Naive thymus-derived CD4-positive, alpha-beta T cell (primary cell): ENCODE measurements at places on chromosomes 4 and X. TPM values are rescaled to one million over a fixed set of nuclear protein-coding genes. Genes with fewer than 3 reads are reported as not detected.
A peak's percentile ranks its signal among the peaks of the same experiment; 100 is the strongest.

- no peak for DNase-seq
Observed at GRCh38 chr4:114229706-114230105, 250.3 kb upstream of the ARSJ start.

DNA sequence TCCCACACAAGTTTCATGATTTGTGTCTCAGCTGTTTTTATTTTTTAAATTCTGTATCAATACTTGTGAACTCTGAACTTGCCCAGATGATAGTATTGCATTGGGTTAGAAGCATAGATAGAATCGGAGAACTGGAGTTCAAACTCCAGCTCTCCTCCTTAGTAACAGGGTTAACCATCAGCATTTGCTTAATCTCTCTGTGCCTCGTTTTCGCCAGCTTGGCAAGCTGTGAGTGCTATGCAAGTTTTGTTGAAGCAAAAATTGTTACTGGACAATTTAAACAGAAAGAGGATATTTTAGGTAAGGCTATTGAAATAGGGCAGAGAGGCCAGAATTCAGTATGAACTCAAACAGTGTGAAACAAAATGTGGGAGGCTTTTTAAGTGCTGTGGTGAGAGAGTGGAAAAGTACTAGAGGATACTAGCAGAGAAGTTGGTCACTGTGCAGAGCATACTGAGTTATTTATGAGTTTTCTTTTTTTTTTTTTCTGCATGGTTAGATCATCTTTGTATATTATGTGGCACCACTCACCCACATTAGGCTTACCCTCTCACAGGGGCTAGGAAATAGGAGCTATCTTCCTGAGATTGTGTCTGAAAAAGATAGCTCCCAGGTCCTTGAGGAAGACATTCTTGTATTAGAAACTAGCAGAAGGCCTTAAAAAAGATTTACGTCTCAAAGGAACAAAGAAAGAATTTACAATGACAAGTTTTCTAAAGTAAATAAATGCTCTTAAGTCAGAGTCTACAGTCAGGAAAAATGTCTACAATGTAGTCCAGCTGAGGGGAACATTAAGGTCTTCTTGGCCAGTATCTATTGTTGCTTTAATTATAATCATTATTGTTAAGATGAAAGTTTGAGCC is 1126.6 kb downstream of the FAT4 start:
- DNase-seq, result no peak

GRCh38 chr4:57048590-57049304 is 61.4 kb downstream of the IGFBP7 start:
- no peak for DNase-seq

DNA sequence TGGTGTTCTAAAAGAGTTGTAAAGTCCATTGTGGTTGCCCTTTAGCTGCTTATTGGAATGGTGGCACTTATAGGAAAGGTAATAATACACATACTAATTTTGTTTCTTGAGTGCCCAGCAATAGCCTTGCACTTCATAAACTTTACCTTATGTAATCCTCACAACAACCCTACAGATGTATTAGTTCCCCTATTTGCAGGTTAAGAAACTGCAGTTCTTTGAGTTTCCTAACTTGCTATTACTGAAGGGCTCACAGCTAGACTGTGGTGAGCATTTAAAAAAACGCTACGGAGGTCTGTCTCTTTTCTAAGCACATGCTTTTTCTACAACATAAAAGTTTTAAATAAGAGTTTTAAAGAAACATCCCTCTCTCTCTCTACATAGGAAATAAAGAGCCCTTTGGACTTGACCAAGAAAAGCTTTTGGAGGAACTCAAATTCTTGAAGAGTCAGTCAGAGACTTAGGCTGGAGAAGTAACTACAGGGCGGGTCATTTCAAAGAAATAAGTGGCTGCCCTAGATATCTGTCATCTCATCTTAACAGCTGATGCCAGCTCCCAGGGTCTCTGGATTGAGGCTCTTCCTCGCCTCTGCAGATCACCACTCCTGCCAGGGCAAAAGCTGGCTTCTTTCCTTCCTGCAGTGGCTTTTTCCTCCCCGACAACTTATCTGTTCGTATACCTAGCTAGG is 42.0 kb upstream of the FBXW7 start:
- no peak for DNase-seq

GRCh38 chrX:13759152-13759718 is 24.7 kb downstream of the OFD1 start:
- no peak for DNase-seq

- DNase-seq, result no peak
Observed at GRCh38 chr4:36386691-36387090, 105.3 kb downstream of the DTHD1 start.

DNA sequence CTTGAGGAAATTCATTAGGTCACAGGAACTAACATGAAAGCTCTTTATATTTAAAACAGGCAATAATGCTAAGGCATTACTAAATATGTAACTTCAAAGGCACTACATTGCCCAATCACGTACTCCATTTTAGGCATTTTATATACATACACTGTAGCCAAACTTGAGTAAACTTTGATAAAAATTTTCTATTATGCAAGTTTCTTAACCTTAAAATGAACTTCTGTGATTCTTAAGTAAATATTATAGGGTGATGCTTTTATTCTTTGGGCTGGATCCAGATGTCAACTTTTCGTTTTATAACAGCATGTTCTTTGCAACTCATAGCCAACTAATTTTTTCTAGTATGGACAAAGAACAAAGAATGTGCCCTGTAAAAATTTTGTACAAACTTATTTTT is 28.3 kb upstream of the MAP9 start:
- DNase-seq, result no peak

GRCh38 chr4:6467600-6467999 is 4.8 kb downstream of the PPP2R2C start:
- DNase-seq, result no peak

DNA sequence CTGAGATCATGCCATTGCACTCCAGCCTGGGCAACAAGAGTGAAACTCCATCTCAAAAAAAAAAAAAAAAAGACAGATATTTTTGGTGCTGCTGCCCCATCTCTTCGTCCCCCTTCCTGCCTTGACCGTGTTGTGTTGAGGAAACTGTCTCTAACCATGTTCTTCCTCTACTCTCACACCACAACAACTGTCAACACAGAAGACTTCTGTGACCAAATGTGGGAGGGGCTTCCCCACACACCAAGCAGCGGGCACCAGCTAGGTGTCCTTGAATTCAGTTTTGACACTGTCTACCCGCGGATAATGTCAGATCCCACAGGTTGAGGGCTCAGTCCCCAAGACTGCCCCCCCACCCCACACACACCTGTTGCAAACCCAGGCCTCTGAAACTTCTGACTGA is 104.7 kb upstream of the BCOR start:
- no peak for DNase-seq

DNA sequence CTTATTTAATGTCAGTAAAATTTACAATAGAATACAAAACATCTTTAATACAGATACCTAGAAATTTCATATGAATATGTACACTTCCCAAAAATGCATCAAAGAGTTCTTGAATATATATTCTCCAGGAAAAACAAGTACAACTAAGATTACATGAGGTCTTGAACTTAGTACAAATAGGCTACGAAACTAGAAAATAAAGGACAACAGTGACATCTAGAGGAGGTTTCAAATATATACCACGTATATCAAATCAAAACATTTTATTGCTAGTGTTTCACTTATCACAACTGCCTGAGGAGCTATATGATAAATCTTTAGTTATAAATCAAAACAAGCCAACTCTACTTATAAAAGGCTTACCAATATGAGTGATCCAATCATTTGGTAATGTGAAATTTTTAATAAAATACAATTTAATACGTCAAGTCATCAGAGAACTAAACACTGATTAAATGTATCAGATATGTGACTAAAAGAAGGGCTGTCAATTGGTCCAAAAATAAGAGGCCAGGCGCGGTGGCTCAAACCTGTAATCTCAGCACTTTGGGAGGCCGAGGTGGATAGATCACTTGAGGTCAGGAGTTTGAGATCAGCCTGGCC is 36.6 kb downstream of the ANAPC10 start:
- DNase-seq, result no peak

- no peak for DNase-seq
Observed at GRCh38 chr4:139934057-139934707, 219.8 kb downstream of the MAML3 start.

DNA sequence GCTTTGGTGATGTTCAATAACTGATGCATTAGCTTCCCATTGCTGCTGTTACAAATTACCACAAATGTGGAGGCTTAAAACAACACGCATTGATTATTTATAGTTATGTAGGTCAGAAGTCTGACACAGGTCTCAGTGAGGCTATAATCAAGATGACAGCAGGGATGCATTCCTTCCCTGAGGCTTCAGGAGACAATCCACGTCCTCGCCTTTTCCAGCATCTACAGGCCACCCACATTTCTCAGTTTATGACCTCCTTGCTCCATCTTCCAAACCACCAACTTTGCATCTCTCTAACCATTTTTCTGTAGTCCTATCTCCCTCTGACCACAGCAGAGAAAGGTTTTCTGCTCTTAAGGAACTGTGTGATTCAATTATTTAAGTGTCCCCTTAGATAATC is 92.5 kb downstream of the GASK1B start:
- no peak for DNase-seq

DNA sequence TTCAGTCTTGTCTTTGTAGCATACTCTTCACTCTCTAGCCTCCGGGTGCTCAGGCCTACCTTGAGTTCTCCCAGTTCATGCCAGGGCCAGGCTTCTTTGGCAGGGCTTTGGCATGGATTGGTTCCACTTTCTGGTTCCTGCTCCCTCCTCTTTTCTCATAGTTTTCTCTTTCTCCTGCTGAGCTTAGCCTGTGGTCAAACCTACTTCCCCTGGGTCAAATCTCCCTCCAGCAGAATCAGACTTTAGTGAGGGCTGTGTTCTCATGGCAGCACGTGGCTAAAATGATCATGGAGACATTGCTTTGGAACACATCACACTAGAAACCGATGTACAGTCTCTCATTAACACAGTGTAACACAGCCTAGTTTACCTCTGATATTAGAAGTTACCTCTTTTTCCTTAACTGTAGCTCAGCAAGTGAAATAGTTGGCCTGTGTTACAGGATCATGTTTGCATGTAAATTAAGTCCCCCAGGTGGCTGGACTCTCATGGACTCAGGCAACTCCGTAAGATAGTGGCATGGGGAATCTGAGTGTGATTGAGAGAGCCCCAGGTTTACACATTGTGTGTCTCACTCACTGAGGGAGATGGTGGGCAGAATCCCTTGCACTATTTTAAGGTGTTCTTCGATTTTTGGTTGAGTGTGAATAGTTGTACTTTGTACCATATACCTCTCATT is 13.3 kb downstream of the RAB9A start:
- DNase-seq, result no peak

DNA sequence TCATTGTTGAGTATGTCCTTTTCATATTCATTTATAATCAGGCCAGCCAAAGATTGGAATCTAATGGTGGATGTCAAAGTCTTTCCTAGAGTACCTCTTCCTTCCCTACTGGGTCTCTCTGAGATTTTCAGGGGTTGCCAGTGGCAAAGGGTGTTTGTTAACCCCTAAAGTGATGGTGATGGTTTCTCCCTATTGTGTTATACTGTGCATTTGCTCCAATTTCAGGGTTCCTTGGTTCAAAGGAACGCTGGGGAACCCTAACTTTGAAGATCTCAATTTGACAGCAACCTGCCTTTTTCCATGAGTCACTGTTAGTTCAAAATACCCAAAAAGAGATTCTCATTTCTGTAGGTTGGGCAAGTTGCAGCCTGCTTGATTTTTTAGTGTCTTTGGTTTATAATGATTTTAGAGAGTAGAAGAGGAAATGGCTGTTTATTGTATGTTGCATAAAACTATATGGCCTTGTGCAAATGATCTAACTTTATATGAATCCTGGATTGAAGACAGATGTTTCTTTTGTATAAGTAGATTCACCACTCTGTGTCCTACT is 23.0 kb downstream of the GAB1 start:
- DNase-seq, result no peak

GRCh38 chr4:89545315-89545714 is 237.7 kb upstream of the GPRIN3 start:
- DNase-seq, result no peak

DNA sequence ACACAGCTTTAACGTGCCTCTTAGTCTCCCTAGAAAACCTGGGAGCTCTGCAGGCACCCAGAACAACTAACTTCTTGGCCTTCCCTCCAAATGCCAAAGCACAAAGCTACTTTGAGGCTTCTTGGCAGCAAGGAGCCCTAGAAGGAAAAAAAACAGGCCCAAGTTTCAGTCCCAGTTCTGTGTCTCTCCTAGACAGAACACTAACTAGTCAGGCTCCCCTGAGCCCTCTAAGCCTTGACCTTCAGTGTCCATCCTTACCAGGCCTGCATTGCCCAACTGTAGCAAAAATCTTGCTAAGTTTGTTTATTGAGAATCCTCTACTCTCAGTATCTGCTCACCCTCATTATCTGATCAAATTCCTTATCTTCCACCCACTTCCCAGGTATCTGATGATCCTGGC is 79.2 kb downstream of the PAPSS1 start:
- no peak for DNase-seq

- no peak for DNase-seq
Observed at GRCh38 chr4:110916505-110916904, 293.6 kb upstream of the PITX2 start.

GRCh38 chrX:24023972-24024669 is 2.9 kb downstream of the KLHL15 start:
- DNase-seq, result peak; percentile 9

DNA sequence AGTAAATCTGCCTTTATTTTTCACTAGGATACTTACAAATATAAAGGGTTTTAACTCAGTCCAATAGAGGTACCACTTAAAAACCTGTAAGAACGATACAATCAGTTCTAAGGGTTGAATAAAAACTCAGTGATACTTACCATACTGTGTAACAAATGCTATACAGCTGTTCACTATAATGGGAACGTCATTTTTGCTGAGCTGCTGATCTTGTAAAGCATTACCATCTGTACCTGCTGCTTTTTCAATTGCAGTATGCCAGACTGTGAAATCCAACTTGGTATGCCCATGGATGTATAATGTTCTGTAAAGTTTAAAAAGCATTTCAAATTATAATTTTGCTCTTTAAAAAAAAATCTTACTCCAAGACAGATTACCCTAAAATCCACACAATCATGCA is 111.2 kb downstream of the ARAP2 start:
- no peak for DNase-seq

DNA sequence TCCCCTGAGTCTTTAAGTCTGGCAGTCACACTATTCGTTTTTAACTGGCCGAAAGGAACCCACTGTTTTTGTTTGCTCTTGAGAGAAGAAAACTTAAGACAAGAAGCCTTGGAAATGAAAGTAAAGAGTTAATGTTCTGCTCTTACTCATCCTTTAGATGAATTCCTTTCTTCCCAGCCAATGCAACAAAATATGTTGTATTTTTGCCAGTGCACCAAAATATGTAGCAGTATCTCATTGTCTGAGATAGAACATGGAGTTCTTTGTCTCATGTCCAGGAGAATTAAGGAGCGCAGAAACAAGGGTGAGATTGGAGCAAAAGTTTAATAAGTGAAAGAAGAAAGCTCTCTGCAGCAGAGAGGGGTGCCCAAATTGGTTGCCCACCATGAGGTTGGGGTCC is 12.2 kb downstream of the TENT5D start:
- no peak for DNase-seq

GRCh38 chr4:76897536-76898384 is at the start of gene SOWAHB:
SOWAHB (minus strand) TSS chr4:76898144; CDS start chr4:76897849, 295 bp downstream.
- no peak for DNase-seq

- no peak for DNase-seq
Observed at GRCh38 chr4:15725608-15726007, 22.7 kb downstream of the BST1 start.

- DNase-seq, result no peak
Observed at GRCh38 chrX:53483838-53484405, 49.8 kb upstream of the HSD17B10 start.

NPNT gene
- polyA plus RNA-seq, result not detected

CT45A1 gene
- polyA plus RNA-seq, result not detected
